ENCODE measurements at places on chromosomes 1 and 21. TPM values are rescaled to one million over a fixed set of nuclear protein-coding genes. Genes with fewer than 3 reads are reported as not detected.

The ST6GALNAC5 gene
- 11.1 TPM for total RNA-seq

The HSPB7 gene
- 9.0 TPM for total RNA-seq

The VWA5B1 gene
- total RNA-seq: 13.1 TPM

The DPYD gene
- total RNA-seq: 11.5 TPM

The ETV3L gene
- not detected for total RNA-seq

The LCE3D gene
- not detected for total RNA-seq
